ENCODE measurements at places on chromosomes 5 and 9.
A peak's percentile ranks its signal among the peaks of the same experiment; 100 is the strongest.

- DNase-seq = no peak
These were observed 101.5 kb upstream of the ZNF608 start for GRCh38 chr5:124847907-124848306.

- no peak for DNase-seq
These were observed 1.1 kb downstream of the MAMDC2 start for GRCh38 chr9:70044490-70045307.

DNA sequence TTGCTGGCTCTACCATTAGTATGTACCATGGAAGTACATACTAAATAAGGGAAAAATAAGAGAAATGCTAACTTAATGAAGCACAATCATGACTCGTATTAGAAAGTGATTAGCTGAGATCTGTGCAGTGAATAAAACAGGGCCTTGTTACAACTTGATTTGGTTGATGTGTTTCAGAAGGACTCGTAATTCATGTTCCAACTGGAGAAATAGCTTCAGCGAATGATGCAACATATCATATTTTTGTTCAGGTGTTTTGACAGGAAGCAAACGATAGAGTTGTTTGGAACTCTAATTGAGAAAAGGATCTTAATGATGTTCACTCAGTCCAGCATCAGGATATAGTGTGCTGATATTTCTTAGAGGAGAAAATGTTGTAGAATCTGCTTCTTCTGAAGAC, 474.6 kb upstream of the WWC1 start:
- DNase-seq = no peak

DNA sequence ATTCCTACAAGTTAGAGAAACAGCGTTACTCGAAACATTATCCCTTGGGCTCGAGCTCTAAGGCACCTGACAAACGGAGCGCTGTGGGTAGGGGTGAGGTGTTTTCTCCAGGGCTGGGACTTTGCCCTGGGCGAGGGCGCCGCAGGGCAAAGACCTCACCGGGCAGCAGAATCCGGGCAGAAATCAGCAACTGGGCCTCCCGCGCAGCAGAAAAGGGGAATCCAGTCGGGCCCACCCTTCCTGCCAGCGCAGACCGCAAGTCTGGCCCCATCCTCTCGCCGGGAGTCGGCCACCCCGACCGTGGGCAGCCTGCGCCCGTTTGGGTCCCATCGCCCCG, 430 bp upstream of the MSH3 start:
- DNase-seq = peak; percentile 16

GRCh38 chr5:61666064-61666621, 334.1 kb downstream of the ZSWIM6 start:
- no peak for DNase-seq

DNA sequence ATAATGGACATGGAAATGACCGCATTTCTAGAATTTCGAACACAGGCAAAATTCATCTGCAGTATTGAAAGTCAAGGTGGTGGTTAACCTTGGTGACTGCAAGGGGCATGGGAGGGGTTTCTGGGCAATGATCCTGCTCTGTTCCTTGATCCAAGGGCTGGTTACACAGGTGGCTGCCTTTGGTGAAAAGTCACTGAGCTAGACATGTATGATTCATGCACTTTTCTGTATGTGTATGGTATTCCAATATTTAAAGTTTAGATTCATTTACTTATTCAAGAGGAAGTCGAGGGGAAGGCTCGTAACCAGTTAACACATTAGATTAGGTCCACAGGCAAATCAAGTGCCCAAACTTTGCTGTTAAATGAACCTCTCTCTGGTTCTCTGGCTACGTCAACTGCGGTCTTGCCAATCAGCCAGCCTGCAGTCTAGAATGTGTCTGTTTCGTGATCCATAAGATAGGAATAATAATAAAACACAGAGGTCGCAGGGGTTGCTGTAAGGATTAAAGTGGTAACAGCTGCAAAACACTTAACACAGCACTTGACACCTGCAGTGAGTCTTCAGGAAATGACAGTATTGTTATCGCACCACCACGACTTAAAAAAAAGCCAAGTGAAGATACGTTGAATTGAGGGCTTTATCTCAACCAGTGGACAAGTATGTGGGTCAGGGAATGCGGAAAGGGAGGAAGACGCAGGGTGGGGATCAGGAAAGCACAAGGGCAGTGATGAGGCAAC, 92.5 kb downstream of the TLE1 start:
- DNase-seq = no peak

GRCh38 chr5:80976985-80977384, 16.8 kb downstream of the RASGRF2 start:
- DNase-seq = no peak

DNA sequence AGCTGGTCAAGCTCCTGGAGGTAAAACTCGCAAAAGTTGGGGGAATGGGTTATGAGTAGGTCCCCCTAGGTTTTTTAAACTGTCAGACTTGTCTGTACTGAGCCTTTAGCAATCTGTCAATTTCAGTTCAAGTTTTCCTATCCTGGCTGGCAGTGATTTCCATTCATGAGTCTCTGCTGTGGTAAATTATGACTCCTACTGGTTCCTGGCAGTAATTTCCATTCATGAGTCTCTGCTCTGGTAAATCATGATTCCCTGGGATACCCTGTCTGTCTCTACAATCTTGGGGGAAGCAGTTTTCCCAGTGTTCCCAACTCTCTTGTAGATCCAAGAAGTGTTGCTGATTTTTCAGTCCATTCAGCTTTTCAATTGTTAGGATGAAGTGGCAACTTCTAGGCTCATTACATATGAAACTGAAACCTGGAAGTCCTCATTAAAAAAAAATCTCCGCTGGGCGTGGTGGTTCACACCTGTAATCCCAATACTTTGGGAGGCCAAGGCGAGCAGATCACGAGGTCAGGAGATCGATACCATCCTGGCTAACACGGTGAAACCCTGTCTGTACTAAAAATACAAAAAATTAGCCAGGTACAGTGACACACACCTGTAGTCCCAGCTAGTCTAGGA, 91.3 kb upstream of the GPBP1 start:
- DNase-seq = no peak
